Effector CD8-positive, alpha-beta T cell (primary cell): ENCODE measurements at places on chromosomes 4 and X.

- DNase-seq, result no peak
Measured at GRCh38 chr4:87975466-87975865, at the start of gene SPP1. SPP1 (plus strand) TSS chr4:87975714; CDS start chr4:87976896, 1,182 bp downstream.

GRCh38 chr4:10806953-10807645 lies 122.5 kb upstream of the CLNK start:
- DNase-seq, result no peak

DNA sequence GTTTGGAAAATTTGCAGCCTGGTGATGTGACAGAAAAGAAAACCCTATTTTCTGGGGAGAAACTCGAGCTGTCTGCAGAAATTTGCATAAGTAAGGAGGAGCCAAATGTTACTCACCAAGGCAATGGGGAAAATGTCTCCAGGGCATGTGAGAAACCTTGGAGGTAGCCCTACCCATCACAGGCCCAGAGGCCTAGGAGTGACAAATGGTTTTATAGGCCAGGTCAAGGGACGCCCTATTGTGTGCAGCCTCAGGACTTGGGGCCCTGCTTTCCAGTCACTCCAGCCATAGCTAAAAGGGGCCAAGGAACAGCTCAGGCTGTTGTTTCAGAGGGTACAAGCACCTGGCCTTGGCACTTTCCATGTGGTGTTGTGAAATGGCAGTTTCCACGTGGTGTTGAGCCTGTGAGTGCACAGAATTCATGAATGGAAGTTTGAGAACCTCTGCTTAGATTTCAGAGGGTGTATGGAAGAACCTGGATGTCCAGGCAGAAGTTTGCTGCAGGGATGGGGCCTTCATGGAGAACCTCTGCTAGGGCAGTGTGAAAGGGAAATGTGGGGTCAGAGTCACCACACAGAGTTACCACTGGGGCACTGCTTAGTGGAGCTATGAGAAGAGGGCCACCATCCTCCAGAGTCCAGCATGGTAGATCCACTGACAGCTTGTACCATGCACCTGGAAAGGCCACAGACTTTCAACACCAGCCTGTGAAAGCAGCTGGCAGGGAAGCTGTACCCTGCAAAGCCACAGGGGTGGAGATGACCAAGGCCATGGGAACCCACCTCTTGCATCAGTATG lies 637.6 kb upstream of the EPHA5 start:
- no peak for DNase-seq

GRCh38 chrX:9235722-9236121 lies 201.8 kb upstream of the FAM9B start:
- DNase-seq, result no peak

GRCh38 chr4:146123231-146123630 lies 52.3 kb upstream of the LSM6 start:
- DNase-seq, result no peak

- DNase-seq, result no peak
Measured at GRCh38 chrX:139889760-139890159, 43.1 kb downstream of the ATP11C start.
